ENCODE measurements at places on chromosomes 4 and X.

- DNase-seq, result no peak
These were observed 525.1 kb upstream of the ATOH1 start for GRCh38 chr4:93303440-93303839.

DNA sequence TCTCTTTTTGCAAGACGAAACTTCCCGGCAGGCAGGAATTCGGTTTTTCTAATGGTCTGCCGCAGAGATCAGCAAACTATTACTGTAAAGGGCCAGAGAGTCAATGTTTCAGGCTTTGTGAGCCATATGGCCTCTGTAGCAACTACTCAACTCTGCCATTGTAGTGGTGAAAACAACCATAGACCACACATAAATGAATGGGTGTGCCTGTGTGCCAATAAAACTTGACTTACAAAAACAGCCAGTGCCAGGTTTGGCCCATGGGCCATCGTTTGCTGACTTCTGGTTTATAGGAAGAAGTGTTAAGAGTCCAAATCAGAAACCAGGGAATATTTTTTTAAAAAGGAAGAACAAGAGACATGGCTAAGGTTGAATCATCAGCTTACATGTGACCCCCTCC, 163.0 kb downstream of the SH3KBP1 start:
- DNase-seq, result no peak

GRCh38 chr4:78069859-78070258, 12.7 kb downstream of the FRAS1 start:
- no peak for DNase-seq

GRCh38 chr4:101682946-101683345, 107.6 kb upstream of the BANK1 start:
- DNase-seq, result no peak

DNA sequence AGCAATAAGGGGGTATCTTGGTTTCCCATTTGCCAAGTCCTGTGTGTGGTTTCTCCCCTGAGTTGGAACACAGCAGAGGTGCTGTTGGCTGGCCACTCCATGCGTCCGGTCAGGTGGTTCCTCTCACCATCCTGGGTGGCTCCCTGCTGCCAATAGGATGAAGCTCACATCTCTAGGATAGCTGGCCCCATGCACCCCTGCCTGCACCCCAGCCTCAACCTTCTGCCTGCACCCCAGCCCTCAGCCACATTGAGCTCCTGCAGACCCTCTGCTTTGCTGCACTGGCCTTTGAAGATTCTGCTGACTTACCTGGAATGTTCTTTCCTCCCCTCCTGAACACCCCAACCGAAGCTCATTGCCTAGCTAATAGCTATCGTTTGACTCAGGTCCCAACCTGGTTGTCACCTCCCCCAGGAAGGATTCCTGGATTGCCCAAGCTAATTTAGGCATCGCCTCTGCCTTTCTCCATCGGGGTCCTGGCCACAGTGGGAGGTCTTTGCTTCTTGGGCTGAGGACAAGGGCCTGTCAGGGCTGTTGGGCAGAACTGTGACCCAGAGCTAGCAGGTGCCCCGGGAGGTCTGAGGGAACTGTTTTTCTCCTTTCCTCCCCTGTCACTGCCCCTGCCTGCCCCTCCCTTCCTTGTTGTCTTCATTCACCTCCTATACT, 36.6 kb upstream of the GRPEL1 start:
- DNase-seq, result no peak

- DNase-seq, result no peak
These were observed 2.7 kb upstream of the NKX3-2 start for GRCh38 chr4:13546941-13547484.

DNA sequence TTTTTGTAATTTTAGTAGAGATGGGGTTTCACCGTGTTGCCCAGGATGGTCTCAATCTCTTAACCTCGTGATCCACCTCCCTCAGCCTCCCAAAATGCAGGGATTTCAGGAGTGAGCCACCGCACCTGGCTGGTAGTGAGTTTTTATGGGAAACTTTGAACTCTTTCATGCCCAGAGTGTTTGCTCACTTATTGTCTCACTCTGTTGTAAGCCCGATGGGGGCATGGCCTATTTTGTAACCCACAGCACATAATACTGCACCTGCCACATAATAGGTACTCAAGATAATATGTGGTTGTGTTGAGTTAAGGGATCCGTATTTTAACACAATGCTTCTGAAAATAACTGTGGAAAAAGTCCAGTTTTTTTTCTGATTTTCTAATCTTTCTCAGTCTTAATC, 109.6 kb upstream of the GIMD1 start:
- no peak for DNase-seq

- DNase-seq, result no peak
These were observed 95.3 kb downstream of the AREG start for GRCh38 chr4:74540193-74540592.

GRCh38 chrX:68847172-68847571, 18.4 kb downstream of the EFNB1 start:
- no peak for DNase-seq

DNA sequence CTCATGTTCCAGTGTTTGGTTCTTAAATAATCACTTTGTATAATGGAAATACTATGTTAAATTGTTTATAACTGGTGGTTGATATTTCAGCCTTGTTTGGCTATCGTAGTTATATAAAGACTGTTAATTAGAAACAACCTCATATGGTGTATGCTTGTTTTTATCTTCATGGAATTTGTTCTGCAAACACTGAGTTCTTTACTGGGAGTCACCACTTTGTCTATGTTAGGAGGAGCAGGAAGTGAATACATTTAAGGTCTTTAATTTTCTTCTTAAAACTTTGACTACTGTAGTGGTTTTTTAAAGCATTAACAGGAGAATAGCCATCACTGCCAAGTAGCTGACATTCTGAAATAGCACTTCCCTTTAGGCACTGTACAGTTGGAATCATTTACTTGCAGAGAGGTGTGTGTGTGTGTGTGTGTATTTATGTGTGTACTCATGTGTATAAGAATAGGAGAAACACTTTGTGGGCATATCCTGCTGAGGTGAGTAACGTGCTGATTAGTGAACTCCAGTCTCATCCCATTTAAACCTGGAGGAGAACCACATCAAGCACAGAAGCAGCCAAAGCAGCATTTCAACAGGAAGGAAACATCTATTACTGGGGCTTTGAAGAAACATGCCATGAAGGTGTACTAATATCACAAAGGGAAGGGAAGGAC, 37.8 kb downstream of the TET2 start:
- no peak for DNase-seq

DNA sequence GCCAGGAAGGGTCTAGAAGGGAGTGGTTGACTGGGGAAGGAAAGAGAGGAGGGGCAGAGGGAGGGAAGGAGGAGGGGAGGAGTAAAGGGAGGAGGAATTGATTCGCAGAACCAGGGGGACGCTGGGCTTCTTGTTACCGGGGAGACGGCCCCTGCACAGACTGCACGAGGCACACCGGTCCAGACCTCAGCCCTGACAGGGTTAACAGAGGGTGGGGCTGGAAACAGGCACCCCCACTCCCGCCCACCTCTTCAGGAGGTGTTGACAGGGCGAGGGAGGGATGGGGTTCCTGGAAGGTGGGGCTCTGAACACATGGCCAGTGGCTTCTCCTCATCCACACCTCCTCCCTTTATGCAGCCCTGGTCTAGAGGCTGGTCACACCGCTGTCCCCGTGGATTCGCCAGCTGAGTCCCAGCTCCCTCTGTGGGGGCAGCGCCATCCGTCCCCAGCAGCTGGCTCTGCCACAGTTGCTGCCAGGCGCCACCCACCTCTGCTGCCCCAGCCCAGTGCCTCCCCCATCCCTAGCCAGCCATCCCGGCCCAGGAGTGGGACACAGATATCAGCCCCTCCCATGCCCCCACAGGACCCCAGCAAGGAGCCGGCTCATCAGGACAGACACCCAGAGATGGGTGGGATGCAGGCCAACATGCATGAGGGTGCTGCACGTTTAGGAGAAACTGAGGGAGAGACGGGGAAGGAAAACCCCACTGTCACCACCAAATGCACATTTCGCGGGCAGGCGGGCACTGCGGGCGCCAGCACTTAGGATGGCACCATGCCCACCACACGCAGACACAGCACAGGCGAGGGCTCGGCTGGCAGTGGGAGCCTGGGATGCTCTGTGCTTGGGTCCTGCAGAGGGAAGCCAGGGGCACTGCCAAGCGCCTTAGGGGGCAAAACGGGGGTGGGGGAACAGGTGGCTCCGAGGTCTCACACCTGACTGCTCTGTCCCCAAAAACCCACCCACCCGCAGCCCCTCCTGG, 87.6 kb downstream of the ABLIM2 start:
- DNase-seq, result no peak

- no peak for DNase-seq
These were observed 248.9 kb upstream of the UGT8 start for GRCh38 chr4:114349543-114350175.

DNA sequence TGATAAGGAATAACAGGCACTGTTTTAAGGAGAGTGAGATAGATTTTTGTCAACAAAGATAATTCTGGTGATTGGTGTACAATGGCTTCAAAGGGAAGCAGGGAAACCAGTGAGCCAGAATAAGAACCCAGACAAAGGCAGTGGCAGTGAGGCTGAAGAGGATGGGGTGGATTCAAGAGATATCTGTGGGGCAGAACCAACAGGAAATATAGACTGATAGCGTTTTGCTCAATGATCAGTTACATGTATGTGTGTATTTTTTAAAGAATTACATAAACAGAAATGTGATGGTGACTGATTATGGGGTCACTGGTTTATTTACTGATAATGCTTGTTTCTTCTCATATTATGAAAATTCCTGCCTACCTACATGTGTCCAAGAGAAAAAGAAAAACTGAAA, 66.4 kb downstream of the AMMECR1 start:
- no peak for DNase-seq

DNA sequence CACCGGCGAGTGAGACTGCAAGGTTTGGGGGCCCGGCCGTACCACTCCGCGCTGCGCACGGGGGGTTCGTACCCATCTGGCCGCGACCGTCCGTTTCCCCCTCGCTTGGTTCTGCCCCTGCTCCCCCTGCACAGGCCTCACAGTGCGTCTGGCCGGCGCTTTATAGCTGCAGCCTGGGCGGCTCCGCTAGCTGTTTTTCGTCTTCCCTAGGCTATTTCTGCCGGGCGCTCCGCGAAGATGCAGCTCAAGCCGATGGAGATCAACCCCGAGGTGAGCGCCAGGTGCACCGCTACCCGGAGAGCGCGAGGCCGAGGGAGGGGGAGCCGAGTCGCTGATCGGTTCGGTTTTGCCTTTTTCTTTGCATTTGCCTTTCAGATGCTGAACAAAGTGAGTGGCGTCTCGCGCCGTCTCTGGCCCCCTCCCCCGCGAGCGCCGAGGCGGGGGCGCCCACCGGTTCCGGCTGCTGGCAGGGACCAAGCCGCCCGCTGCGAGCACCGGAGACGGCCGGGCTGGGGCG, at the start of gene UCHL1:
UCHL1 (plus strand) TSS at position 189 of the 517 bp plus-strand sequence; CDS start at position 238, 49 bp downstream.
- no peak for DNase-seq

GRCh38 chrX:100731441-100732281, at the start of gene SYTL4:
TSS of gene SYTL4 (minus strand) at chrX:100732121. CDS start at chrX:100702037, 30,084 bp downstream.
- no peak for DNase-seq

DNA sequence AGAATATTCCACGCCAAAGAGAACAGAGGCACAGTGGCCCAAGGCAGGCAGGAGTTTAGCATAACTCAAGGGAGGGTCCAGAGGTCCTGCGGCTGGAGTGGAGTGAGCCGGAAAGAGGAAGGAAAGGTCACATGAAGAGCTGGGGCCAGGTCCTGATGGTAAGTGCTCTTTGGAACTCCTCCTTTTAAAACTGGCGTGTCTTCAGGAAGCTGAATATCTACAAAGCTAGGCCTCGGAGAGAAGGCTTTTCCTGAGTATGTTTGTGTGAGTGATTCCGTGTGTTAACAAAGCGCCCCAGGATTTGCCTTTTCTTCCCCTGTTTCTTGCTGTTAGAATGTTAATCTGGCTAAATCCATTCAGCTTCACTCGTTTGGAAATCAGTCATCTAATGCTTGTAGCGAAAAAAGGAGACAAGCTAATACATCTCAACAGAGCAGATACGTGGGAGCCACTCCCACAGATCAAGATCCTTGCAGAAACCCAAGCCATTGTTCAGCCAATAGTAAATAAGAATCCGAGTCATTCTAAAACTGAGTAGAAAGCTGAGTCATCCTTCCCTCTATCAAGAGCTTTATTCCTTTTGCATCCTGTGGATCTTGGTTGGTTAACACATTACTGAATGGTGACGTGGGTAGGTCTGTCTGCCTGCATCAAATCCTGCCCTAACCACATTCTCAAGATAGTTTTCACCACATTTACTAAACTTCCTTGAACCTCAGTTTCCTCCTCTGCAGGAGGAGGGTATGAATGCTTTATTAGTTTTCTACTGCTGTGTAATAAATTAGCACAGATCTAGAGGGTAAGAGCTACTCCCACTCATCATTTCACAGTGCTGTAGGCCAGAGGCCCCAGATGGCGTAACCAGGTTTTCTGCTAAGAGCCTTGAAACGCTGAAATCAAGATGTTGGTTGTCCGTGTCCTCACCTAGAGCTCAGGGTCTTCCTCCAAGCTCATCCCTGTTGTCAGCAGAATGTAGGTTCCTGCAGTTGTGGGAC, 43.2 kb upstream of the RBM47 start:
- DNase-seq, result no peak

DNA sequence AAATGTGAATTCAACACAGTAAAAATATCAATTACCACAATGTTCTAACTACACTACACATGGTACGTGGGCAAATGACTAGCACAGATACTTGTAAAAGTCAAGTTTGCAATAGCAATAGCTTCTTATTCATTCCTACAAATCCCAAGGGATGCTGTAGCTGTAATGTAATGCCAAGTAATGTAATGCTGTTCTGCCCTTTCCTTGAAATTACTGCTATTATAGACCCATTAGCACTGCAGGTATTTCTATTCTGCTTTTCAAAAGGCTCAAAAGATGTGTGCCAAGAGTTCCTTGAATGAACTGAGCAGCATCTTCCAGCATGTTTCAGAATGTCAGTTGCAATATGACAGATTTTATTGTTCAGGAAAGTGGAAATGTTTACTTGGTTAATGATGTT, 129.9 kb upstream of the BANK1 start:
- no peak for DNase-seq

- DNase-seq, result no peak
These were observed 95.0 kb upstream of the GABRA2 start for GRCh38 chr4:46484881-46485280.

- DNase-seq, result no peak
These were observed 2105.9 kb downstream of the ARAP2 start for GRCh38 chr4:34138385-34138784.

GRCh38 chrX:54288277-54288676, 69.6 kb downstream of the WNK3 start:
- DNase-seq, result no peak

DNA sequence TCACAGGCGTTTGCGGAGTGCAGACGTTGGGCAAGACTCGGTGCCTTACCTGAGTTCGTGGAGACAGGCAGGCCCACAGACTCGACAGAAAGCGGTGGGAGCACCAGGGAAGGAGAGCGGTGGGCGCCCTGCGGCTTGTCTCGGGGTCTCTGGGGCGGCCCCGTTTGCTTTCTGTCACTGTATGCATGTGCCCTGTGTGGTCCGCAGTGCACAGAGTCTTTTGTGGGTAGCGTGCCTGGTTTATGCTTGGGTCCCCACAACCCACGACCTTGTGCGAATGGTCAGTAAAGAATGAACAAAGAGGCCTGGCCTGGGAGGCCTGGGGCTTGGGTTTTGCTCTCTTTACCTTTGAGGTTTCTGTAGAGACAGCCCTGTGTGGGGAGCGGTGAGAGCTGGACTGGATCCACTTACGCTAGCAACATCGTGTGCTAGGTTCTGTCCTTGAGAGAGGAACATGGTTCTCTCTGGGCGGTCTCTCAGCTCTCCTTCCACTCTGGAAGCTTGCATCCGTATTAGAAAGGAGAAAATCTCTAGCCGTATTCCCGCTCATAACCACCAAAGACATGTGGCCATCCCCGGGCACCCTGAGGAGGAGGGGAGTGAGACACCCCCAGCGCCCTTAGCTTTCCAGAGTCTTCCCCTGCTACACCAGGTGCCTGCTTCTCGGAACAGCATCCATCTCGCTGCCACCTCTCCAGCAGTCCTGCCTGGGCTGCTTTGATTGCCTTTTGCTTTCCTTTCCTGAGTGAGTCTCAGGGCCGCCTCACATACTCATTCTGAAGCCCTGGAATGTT, 1.2 kb downstream of the TADA2B start:
- DNase-seq, result no peak

All from stimulated activated CD4-positive, alpha-beta T cell treated with anti-CD3 and anti-CD28 coated beads, Interleukin-1b, Interleukin-23, amount 100 ng/mL, for 1 hour (primary cell).